Spleen (tissue), 13 donors: ENCODE measurements at places on chromosomes 16 and 17. TPM values are rescaled to one million over a fixed set of nuclear protein-coding genes. Genes with fewer than 3 reads are reported as not detected.

DNA sequence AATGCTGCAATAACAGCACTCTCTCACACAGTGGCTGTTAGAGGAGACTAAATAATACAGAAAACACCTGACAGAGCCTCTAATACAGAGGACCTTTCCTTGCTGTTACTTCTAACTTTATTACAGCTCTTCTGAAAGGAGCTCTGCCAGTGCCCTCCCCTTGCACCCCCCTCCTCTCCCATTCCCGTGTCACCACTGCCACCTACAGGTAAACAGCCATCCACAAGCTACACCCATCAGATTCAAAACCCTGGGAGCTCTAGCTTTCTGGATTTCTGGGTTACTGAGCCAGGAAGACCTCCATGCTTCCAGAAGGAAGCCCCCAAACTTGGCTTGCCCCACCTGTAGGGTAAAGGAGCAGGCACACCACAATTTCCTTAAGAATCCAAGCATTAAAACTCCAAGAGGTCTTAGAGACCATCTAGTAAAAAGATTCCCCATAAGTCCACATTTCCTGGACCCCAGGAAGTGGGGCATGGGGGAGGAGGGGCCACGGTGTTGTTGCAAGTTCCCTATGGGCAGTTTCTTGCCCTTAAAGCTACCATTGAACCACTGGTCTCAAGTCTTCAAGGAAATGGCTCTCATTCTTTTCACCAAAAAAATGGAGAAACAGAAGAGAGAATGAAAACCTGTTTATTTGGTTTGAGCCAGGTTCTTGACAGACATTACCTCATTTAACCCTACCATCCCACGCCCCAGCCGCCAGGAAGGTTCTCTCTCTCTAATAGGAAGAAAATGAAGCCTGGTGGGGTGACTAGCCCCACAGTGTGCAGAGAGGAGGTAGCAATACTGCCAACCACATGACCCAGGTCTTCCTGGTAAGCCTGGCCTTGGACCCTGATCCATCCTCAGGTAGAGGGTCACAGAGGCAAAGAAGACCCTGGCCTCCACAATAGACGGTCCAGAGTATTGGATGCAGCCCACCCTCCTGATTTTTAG lies 52.8 kb downstream of the TOM1L2 start:
- DNase-seq, result peak; percentile 82

Gene FBXL16
- total RNA-seq, result 2.6 TPM

DNA sequence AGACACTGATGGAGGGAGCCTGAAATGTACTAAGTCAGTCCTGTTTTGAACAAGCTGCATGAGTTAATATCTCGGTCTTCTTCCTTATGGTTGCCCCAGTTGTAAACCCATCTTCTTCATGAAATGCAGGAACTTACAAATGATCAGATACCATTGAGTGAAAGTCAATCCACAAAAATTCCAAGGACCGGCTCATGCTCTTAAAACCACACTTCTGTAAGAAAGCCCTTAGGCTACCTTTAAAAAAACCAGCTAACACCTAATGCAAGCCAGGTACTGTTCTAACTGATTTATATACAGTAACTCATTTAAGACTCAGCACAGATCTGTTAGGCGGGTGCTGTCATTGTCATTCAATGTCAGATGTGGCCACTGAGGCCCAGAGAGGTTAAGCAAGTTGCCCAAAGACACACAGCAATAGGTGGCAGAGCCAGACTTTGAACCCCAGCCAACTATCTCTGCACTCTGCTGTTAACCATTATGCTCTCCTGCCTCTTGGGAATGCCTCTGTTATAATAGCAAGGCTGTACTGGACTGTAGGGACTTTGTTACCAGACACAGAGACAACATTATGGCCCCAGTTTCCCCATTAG lies 93.4 kb downstream of the C16orf95 start:
- DNase-seq, result no peak

DNA sequence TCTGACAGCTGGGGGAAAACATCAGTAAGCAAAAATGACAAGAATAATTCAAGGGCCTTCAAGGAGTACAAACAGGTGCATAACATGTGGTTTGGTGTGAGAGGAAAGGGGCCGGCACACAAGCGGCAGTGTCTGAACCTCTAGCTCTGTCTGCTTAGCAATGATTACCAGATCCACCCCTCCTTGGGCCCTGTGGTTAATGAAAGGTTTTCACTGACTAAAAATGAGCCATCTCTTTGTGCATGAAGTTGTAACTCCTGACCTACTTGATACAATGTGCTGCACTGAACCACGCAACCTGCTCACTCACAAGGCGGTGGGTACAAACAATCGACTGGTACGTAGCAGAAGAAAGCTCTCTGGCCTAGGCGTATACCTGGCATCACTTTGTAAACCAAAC lies 15.1 kb downstream of the FAM117A start:
- DNase-seq, result no peak

DNA sequence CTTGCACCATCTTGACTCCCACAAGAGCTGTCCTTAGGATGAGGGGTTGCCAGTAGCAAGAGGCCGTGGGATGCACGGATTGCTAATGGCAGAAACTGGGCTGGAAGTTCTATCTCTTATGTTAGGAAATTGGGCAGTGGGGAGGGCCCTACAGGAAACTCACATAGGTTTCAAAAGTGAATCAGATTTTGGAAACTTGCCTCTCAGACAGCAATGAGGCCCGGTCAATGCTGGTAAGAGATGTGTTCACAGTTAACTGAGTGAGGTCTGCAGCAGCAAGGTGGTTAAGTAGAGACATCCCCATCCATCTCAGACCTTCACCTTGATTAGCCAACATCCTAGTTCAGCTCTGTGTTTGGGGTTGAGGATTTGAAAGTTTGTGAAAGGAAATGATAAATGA lies 164.7 kb downstream of the ABCA8 start:
- no peak for DNase-seq

DNA sequence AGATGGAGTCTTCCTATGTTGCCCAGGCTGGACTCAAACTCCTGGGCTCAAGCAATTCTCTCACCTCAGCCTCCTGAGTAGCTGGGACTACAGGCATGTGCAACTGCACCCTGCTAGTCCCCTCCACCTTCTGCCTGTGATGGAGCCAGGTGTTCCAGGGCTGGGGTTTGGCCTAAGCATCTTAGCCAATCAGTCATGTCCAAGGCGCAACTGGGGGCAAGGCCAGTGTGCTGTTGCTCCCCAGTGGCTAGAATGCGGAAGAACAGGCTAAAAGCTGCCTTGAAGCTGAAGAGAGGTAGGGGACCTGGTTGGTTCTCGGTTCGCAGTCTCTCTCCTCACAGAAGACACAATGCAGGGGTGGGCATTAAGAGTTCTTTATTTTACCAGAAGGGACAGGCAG lies 18.6 kb downstream of the FLOT2 start:
- no peak for DNase-seq

GRCh38 chr17:5583426-5584382 lies 605 bp downstream of the NLRP1 start:
- peak; percentile 85 for DNase-seq

DNA sequence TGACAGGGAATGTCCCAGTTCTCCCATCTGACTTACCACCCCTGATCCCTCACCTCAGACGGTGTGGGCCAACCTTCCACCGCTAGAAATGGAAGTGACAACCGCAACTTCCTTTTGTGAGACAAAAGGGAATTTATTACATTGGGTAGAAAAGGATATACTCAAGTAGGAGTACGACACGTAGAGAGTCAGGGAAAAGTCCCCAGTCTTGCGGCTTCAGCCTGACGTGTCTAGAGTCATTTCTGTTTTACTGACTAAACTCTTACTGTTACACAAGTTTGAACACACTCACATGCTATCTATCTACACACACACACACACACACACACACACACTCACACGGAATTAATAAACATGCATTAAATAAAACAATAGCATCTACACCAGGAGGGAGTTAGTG lies 178.9 kb downstream of the COPRS start:
- DNase-seq, result no peak

Gene GLTPD2
- total RNA-seq, result not detected

Gene CSF3
- total RNA-seq, result 1.8 TPM

DNA sequence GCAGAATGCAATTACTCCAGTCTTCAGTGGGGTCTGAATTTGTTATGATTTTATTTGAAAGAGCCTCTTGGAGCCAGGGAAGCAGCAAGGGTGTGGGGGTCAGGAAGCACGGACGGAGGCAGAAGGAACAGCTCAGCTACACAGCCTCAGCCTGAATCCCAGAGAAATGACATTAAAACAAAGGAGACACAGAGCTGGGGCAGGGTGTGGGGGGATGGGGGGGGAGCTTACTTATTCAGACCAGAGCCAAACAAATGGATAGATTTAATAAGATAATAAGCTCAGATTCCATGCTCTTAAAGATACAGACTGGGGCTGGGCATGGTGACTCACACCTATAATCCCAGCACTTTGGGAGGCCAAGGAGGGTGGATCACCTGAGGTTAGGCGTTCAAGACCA lies 195.3 kb downstream of the ZNF423 start:
- DNase-seq, result no peak

GRCh38 chr16:89409161-89409711 lies 81.1 kb downstream of the ANKRD11 start:
- DNase-seq, result peak; percentile 80

Gene HLF
- total RNA-seq, result 18.7 TPM

DNA sequence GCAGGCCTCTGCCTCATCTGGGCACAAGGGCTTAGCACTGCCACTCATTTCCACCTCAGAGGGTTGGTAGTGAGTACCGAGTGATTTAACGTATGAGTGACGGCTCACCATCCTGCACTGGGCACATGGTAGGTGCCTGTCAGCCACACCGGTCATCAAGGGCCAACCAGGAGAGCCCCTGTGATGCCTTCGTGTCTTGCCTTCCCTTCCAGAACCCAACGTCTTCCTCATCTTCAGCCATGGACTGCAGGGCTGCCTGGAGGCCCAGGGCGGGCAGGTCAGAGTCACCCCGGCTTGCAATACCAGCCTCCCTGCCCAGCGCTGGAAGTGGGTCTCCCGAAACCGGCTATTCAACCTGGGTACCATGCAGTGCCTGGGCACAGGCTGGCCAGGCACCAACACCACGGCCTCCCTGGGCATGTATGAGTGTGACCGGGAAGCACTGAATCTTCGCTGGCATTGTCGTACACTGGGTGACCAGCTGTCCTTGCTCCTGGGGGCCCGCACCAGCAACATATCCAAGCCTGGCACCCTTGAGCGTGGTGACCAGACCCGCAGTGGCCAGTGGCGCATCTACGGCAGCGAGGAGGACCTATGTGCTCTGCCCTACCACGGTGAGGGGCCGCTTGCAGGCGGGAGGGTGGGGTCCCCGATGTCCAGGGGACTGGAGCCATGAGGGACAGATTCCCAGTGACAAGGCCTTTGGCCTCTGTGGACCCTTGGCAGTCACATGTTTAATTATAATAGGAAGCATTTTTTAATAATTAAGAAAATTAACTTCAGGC lies 37.1 kb downstream of the MRC2 start:
- DNase-seq, result no peak

DNA sequence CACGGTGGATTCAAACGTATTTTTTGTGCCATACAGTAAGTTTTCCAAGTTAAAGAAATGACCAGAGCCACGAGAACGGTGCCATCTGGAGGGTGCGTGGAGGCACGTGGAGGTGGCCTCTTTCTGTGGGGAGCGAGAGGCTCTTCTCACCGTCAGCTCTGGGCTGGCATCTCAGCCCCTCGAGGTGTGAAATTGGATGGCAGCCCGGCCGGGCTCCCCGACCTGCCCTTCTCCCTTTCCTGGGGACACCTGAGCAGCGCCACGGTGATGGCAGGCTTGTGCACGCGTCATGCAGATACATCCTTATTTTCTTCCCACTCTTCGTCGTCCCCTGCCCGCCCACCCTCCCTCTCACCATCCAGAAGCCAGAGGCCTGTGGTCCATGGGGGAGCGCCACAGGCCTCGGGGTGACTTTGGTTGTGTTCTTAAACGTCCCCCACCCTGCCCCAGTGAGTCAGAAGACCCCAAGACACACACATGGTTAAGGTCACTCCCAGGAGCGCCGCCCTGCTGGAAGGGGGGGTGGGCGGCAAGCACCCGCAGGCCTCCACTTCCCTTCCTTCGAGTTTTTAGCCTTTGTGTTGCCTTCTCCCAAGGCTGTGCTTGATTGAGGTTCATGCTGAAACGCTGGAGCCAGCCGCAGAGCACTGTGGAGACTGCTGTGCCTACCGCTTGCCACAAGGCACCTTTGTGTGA lies 109.4 kb downstream of the BANP start:
- DNase-seq, result peak; percentile 47

DNA sequence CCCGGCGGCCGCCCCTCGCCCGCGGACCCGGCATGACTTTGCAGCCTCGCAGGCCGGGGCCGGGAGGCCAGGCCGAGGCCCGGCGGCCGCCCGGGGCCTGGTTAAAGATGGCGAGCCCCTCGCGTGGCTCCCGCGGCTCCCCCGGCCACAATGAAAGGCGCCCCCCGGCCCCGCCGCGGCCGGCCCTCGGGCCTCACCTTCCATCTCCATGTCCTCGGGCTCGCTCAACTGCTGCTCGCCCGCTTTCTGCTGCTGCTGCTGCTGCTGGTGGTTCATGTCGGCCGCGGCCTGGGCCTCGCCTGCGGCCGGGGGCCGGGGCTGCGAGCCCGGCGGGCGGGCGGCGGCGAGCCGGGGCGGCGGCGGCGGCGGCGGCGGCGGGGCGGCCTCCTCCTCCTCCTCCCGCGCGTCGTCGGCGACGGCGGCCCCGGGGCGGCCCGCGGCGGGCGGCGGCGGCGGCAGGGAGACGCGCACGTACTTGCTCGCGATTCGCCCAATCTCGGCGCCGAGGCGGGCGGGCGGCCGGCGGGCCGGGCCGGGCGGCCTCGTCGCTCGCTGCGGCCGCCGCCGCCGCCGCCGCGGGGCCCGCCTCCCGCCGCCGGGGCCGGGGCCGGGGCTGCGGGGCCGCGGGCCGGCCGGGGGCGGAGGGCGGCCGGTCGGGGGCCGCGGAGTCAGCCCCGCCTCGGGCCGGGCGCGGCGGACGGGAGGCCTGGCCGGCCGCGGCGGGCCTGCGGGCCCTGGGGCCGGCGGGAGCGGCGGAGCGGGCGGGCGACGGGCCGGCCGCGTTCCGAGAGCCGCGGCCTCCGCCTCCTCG lies 491 bp downstream of the USP7 start:
- DNase-seq, result peak; percentile 87

Gene TBC1D3K
- total RNA-seq, result not detected

Gene SLC35G6
- total RNA-seq, result not detected

Gene CALB2
- total RNA-seq, result not detected

Gene SGSH
- total RNA-seq, result 130 TPM

- DNase-seq, result no peak
These were observed 57.7 kb upstream of the MAP3K14 start for GRCh38 chr17:45374501-45374900.

Gene CLDN7
- total RNA-seq, result 1.4 TPM

DNA sequence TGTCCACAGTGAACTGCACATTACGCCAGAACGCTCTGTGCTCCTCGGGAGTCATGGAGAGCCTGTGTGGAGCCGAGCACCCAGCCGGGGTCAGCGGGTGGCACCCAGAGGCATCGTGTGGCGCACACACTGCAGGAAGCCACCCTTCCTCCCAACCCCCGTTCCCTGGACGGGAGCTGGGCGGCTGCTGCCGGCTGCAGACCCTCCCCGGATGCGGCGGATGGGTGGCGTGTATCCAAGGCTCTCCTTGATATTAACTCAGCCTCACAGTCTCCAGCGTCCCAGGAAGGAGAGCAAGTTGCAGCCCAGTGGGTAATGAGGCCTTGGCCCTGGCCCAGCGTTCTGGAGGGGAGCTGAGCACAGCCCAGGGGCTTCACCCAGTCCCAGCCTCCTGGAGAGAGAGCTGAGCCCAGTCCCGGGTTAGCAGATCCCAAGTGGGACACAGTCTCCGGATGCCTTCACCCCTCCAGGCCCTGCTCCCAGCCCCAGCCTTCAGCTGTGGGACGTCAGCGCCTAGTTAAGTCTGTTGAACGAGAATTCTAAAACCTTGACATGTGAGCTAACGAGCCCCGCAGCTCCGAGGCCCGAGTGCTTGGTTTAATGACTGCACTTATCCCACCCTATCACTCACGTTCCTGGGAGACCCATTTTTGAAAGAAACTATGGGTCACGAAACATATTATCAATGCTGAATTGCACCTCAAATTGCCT lies 86.6 kb downstream of the TBC1D16 start:
- peak; percentile 65 for DNase-seq

GRCh38 chr16:26614237-26614841 lies 452.4 kb upstream of the C16orf82 start:
- DNase-seq, result no peak
